Inflammatory macrophage treated with lipopolysaccharide for 4 hours (primary cell): ENCODE measurements at places on chromosomes 16 and 17.

DNA sequence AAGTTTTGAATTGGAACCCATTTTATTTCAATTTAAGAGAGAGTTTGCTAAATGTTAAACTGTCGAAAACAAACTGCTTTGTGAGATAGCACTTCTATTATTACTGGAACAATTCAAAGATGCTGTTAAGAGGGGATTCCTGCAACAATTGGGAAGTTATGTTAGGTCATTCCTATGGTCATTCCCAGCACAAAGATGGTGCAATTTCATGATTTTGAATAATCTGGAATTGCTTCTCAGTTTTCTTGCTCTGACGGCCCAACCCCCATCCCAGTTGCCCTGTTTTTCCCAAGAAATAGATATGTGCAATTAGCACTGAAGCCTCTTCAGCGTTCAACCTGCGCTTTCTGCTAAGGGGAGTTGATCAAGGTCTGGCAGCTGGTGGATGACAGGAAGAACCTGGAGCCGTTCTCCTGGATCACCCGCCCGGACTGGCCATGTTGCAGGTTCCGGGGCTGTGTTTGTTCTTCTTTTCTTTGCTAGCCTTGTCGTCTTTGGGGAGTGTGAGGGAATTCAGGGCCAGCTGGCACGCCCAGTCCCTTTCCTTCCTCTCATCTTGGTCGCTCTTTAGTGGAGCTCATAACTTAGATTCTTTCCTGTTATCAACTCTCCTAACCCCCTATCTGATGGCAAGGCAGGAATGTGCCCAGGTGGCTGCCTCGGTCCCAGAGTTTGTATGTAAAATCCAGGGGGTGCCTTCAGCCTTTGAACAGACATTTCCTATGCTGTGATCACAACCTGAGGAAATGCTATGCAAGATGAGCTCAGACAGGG is 29.0 kb upstream of the IRF8 start:
- DNase-seq: peak; percentile 68

- no peak for DNase-seq
Observed at GRCh38 chr16:68003031-68003430, 3.7 kb upstream of the DPEP2 start.

DNA sequence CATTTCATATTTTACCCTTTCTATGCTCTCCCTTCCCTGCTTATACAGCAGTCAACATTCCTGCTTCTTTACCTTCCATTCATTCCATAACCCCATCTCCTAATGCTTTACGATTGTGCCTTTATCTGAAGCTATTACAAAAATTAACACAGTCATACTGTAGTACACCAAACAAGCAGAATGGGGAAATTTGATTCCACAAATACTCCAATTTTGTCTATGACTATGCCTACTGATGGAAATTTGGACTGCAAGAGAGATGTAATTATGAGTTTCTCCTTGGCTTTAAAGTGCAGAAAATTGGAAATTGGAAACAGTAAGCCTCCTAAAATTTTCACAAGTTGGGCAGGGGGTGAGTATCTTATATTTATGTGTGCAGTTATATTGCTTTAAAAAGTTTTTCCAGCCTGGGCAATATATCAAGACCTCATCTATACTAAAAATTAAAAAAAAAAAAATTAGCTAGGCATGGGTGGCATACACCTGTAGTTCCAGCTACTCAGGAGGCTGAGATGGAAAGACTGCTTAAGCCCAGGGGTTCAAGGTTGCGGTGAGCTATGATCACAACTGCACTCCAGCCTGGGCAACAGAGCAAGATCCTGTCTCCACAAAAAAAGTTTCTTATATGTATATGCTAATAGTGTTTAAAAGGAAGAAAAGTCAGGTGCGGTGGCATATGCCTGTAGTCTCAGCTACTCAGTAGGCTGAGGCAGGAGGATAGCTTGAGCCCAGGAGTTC is 3.0 kb downstream of the APPBP2 start:
- no peak for DNase-seq

- peak; percentile 25 for DNase-seq
Observed at GRCh38 chr17:50708050-50709000, 611 bp upstream of the ANKRD40 start.

- DNase-seq: no peak
Observed at GRCh38 chr16:62404842-62405611, 368.8 kb upstream of the CDH8 start.
